Epithelial cell of prostate (primary cell): ENCODE measurements at places on chromosomes 5 and 9.

GRCh38 chr9:129093602-129094386 lies 12.9 kb downstream of the DOLPP1 start:
- DNase-seq, result no peak

DNA sequence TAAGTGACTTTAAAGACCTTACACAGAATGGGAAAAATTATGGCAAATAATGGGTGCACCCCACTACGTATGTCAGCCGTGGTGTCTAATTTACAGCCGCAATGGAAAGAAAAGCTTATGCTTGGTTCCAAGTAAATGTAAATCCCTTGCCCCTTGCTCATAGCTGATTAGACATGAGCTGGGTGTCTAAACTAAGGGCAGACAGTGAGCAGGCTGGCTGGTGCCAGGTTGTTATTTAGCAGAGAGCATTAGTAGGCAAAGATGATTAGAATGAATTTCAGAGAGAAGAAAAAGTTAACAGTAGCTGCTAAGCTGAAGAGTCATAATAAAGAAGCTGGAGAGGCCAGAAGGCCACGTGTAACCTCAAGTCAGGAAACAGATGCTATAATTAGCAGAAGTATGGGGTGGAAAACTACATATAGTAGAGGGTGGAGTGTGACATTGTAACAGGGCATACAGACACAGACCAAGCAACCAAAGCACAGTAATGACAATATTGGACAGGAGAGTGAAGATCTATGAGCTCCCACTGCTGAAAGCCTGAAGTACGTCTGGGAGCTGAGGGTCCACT lies 257.7 kb downstream of the MCTP1 start:
- DNase-seq, result no peak

- no peak for DNase-seq
Measured at GRCh38 chr9:91734371-91734981, 215.6 kb downstream of the ROR2 start.

- peak; percentile 16 for DNase-seq
Measured at GRCh38 chr9:102778746-102779145, 216.4 kb upstream of the CYLC2 start.

GRCh38 chr5:179432547-179432946 lies 87.3 kb upstream of the ADAMTS2 start:
- no peak for DNase-seq

GRCh38 chr5:139775872-139776271 lies 19.7 kb upstream of the PSD2 start:
- no peak for DNase-seq
